ENCODE measurements at places on chromosomes 7 and 10.

DNA sequence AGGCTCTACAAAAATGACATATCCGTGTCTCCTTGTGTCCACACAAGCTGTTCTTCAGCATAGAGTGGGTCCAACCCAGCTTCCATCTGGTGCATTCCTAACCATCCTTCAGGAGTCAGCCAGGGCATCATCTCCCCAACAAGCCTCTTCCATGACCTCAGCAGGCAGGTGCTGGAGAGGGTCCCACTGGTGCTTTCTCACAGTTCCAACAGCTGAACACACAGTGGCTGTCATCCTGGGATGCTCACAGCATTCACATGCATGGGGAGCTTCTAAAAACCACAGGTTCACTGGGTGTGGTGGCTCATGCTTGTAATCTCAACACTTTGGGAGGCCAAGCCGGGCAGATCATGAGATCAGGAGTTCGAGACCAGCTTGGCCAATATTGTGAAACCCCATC, 6.4 kb upstream of the CYP3A4 start:
- DNase-seq, result no peak

DNA sequence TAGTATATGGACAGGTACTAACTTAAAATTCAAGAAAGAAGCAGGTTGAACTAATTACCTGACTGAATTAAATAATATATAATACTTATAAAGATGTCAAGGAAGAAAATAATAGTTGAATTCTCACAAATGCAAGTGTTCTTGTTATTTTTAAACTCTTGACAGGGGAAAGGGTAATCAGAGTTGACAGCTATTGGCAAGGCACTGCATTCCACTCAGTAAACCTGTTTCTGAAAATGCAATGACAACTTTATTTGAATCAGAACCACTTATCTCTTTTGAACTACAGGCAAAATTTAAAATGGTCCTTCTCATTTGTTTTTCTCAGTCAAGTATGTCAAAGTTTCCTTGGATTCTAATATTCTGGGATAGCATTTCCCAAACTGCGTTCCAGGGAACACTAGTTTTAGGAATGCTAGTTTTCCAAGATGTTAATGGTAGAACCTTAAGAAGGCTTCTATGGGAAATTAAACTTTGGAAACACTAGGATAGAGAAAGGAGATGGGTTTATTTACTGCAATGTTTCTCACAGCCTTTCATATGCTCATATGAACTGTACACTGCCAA, 103.7 kb upstream of the LRRN3 start:
- no peak for DNase-seq

GRCh38 chr7:108294595-108294994, 161.6 kb downstream of the NRCAM start:
- DNase-seq, result no peak

DNA sequence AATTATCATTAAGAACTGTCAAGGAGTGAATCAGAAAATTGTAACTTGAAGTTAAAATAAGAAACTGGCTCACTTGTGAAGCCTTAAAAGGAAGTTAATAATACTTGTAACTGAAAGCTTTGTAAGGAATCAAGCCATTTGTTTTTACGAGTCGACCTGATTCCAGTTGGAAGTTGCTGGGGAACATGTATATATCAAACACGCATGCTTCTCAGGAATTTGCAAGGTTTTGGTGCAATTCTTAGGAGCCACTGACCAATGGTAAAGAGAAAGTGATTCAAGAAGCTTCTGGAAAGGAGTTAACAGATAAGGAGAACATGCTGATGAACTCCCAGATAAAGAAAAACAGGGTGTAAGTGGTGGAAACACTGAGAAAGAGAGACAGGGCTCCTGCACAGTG, 56.4 kb downstream of the ETV1 start:
- no peak for DNase-seq

DNA sequence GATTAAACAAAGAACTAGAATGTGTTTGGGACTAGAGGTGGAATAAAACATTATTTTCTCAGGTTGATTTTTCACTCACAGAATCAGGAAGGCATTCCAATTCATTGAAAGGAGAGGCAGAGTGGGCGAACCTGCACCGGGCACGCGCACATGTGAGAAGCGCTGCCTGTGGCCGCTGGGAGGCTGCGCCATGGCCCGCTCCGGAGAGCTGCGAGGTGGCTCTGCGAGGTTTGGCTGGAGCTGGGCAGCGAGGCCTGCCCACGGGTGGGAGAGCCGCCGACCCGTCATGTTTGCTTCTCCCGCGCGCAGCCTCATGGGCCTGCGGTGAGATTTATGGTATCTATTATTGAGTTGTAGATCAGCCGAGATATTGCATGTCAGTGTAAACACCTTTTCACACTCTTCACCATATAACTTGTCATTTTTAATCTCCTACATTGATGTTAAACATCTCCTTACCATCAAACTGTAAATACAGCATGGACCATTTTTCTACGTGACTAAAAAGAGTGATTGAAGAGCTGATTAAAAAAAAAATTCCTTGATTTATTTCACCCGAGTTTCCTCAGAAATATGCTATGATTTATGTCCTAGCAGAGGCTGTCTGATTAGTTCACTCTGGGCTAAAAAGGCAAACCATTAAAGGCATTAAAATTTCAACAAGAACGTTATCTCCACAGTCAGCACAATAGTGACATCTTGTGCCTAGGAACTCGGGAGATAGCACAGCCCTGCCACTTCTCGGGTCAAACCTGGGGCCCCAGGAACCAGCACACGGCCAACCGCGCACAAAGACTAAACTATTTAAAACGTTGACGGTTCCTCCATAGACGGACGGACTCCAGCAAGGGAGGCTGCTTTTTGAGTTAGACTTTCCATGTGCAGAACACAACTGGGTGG, 96.6 kb upstream of the RNF32 start:
- no peak for DNase-seq

DNA sequence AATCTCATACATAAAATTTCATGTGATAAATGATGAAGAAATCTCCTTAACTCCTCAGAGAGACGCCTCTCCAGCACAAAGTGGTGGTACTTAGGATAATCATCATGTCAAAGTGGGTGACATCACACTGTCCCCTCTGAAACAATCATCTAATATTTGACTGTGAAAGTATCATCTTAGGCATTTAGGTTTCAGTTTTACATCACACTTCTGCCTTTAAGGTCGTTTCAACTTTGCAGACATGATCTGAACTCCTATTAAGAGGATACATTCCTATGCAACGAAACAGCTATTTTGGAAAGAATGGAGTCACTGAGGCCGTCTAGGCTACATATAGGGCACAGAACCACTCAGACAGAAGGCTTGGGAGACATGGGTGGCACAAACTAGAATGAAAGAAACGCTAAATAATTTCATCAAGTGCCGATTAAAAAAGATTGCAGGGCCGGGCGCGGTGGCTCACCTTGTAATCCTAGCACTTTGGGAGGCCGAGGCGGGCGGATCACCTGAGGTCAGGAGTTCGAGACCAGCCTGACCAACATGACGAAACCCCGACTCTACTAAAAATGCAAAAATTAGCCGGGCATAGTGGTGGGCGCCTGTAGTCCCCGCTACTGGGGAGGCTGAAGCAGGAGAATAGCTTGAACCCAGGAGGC, 2.0 kb downstream of the VOPP1 start:
- DNase-seq, result peak; percentile 35

DNA sequence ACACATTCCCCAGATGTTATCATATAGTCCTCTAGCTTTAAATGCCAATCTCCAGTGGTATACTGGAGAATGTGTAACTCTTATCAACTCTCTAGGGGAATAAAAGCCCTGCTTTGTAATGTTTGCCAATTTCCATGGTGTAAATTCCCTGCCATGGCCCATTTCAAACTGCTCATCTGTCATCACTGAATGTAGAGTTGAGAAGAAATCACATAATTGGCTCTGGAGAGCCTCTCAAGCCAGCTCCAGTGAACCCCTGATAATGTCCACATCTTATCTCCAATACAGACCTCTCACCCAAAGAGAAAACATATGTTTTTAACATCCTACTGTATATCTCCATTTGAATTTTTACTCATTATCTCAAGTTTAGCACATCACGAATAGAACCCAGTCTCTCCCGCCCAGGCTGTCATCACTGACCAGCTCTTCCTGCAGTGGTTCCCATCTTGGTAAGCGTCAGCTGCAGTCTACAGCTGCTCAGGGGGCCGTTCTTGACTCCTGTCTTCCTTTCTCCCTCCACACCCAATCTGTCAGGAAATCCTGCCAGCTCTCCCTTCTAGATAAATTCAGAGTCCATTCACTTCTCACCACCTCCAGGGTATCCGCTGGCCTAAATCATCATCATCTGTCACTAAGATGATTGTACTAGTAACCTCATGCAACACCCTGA, 332.4 kb downstream of the FRMD4A start:
- no peak for DNase-seq

GRCh38 chr10:88045096-88045495, 181.7 kb downstream of the PTEN start:
- DNase-seq, result no peak

DNA sequence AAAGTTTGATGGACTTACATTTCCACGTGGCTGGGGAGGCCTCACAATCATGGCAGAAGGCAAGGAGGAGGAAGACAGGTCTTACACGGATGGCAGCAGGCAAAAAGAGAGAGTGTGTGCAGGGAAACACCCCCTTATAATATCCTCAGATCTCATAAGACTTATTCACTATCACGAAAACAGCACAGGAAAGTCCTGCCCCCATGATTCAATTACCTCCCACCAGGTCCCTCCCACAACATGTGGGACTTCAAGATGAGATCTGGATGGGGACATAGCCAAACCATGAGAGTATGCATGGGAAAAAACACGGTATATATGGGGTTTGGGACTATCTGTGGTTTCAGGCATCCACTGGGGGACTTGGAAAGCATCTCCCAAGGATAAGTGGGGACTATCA, 78.0 kb downstream of the PLXNA4 start:
- DNase-seq, result no peak

GRCh38 chr7:991729-992656, 9.0 kb downstream of the CYP2W1 start:
- DNase-seq, result no peak

- DNase-seq, result no peak
Measured at GRCh38 chr10:121928528-121928884, 675 bp upstream of the ATE1 start.

- DNase-seq, result no peak
Measured at GRCh38 chr7:135536150-135536549, 21.6 kb upstream of the NUP205 start.

DNA sequence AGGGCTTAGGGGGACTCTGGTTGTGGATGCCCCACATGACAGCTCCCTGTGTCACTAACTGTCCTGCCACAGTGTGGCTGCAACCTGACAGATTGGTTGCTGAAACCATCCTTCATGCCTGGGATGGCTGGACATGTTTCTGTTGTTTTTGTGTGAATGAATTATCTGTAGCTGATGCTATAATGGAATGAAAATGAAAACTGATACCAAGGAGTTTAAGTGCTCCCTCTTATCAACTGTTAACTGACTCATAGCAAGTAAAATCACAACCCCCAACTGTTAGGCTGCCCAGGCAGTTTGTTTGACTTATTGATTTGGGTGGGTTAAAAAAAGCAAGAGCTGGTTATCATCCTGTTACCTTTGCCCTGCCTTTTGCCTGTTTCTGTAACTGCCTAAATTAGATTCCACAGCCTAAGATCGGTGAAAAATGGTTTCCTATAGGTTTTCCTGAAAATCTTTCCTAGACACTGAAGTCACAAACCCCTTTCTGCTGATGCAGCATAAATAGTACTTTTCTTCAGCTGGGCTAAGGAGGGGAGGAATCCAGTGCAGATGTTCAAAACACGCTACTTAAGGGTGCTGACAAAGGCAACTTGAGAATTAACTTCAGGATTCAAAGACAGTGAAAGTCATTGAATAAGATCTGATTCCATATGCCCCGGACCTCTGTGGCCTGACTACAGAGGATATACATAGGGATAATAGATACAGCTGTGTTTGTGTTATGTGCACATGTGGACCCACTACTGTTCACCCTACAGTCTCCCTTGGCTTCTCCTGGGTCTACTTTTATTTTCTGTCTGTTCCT, 5.7 kb downstream of the FRAT2 start:
- no peak for DNase-seq

DNA sequence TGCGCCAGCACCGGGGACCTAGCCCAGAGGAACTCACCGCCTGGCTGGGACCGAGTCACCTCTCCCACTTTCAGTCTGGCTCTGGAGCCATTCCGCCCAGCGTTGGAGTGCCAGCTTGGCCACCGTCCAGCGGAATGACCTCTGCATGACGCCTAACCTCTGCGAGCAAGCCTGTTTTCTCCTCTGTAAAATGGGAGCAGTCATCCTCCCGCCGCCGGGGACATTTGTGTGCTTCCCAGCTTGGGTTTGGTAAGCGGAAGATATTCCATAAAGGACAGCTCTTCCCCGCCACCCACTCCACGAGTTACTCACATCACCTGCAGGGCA, 1.3 kb upstream of the ZCCHC24 start:
- DNase-seq, result no peak

- DNase-seq, result no peak
Measured at GRCh38 chr7:106178593-106179134, 66.6 kb upstream of the SYPL1 start.

DNA sequence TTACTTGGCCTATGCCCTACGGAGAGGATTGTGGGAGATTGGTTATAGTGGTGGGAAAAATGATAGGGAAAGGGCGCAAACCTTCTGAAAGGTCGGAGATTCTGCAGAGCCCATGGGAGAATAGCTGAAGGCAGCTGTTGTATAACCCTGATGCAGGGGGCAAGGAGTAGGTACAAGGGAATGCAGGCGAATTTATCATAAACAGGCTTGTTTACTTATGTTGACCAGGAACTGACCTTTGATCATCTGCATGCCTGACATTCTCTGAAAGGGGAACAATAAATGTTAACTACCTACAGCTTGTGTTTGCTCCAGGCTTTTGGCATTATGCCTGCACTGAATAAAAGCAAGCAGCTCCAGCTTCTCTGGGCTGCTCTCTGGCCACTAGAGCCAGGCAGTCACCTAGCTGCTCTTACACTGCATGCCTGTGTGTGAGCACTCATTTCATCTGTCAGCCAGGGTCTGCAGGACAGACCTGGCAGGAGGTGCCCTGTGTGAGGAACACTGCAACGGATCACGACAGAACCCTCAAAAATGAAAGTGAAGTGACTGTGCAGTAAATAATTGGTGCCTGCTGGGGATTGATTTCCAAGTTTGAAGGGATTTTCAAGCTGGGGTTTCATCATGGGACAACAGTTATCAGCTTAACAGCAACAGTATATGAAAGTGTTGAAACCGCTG, 31.1 kb upstream of the ABCA13 start:
- no peak for DNase-seq

- no peak for DNase-seq
Measured at GRCh38 chr7:92137557-92137956, 3.3 kb upstream of the CYP51A1 start.

DNA sequence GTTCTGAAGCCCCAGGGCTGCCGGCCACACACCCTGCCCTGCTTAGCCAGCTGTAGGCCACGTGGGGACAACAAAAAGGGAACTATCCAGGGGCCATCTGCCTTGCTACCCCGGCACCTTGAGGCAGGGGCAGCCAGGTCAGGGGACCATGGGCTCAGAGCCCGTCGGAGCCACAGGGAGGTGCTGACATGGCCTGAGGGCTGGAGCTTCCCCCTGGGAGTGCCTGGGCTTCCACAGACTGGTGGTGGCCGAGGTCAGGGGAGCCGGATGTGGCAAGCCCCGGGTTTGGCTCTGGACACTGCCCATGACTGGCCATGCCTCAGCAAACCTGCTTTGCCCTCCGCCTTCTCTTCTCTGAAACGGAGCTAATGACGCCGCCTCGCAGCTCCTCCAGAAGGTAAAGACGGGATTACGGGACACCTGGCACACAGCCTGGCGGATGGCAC, 178.5 kb downstream of the EBF3 start:
- no peak for DNase-seq

Measured in CD4-positive, alpha-beta T cell treated with Interleukin-15 for 4 hours (primary cell).